Karpas-422 (cell line): ENCODE measurements at places on chromosomes 3 and 15.

GRCh38 chr15:87118435-87118834, 1038.8 kb downstream of the AGBL1 start:
- no peak for DNase-seq
- no peaks in the 10 kb centered on the region for H3K36me3 ChIP-seq
- no peaks in the 10 kb centered on the region for H3K4me1 ChIP-seq
- H3K27me3 ChIP-seq, result no peaks in the 10 kb centered on the region
- no peak overlapping the region for H3K27ac ChIP-seq

DNA sequence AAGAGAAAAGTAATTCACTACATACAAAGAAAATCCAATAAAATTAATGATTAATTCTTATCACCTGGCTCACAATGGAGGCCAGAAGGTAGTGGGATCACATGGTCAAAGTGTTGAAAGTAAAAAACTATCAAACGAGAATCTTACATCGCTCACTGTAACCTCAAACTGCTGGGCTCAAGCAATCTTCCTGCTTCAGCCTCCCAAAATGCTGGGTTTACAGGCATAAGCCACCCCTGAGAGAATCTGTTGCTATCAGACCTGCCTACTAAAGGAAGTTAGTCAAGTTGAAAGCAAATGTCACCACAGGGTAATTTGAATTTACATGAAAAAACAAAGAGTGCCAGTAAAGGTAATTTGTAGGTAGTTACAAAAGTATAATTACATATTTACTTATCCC, 103.3 kb downstream of the PCCB start:
- no peaks in the 10 kb centered on the region for H3K36me3 ChIP-seq
- no peak overlapping the region for H3K27ac ChIP-seq
- no peaks in the 10 kb centered on the region for H3K27me3 ChIP-seq
- H3K4me3 ChIP-seq, result no peak overlapping the region
- no peaks in the 10 kb centered on the region for H3K4me1 ChIP-seq

- H3K27me3 ChIP-seq, result no peaks in the 10 kb centered on the region
- no peak overlapping the region for H3K27ac ChIP-seq
- H3K36me3 ChIP-seq, result no peaks in the 10 kb centered on the region
- H3K4me1 ChIP-seq, result no peaks in the 10 kb centered on the region
- H3K4me3 ChIP-seq, result no peak overlapping the region
Observed at GRCh38 chr15:101431301-101431700, 58.2 kb downstream of the PCSK6 start.

GRCh38 chr3:67361323-67361722, 293.1 kb downstream of the SUCLG2 start:
- no peak for DNase-seq
- H3K27ac ChIP-seq, result no peak overlapping the region
- no peaks in the 10 kb centered on the region for H3K27me3 ChIP-seq
- H3K4me1 ChIP-seq, result peaks cover 5% of the 10 kb centered on the region; the same call in 1 of the 2 replicates
- no peak overlapping the region for H3K4me3 ChIP-seq

DNA sequence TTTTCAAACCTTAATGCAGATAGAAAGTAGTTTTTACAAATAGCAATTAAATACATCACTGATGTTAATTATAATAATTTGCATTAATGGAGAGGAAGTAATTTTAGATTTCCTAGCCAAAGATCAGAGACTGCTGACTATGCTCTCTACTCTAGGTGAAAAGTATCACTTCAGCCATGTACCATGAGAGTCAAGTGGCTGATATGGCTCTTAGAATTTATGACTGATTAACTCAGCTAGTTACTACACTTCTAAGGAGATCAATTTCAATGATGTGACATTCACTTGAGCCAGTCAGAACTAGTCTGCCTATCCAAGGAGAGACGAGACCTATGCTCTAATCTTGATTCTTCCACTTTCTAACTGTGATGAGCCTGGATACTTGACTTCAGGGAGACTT, 405.7 kb upstream of the RORA start:
- no peak for DNase-seq
- no peaks in the 10 kb centered on the region for H3K36me3 ChIP-seq
- H3K27ac ChIP-seq, result no peak overlapping the region
- no peaks in the 10 kb centered on the region for H3K4me1 ChIP-seq

DNA sequence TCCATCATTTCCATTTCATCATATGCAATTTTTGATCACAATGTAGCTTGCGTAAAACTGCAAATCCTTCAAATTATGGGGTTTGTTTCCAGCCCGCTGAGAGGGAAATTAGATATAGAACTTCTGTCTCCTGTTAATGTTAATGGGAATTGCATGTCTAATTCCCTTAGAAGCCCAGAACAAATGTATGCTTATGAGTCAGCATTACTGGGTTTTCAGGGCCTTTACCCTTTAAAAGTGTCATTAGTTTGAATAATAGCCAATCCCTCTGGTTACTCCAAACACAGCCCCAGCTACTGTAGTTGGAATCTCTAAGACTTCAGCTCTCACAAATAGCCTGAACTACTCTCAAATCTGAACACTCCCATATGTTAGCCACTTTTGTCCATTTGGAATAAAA, 439.4 kb downstream of the C3orf38 start:
- H3K4me1 ChIP-seq, result no peaks in the 10 kb centered on the region
- no peak overlapping the region for H3K4me3 ChIP-seq

DNA sequence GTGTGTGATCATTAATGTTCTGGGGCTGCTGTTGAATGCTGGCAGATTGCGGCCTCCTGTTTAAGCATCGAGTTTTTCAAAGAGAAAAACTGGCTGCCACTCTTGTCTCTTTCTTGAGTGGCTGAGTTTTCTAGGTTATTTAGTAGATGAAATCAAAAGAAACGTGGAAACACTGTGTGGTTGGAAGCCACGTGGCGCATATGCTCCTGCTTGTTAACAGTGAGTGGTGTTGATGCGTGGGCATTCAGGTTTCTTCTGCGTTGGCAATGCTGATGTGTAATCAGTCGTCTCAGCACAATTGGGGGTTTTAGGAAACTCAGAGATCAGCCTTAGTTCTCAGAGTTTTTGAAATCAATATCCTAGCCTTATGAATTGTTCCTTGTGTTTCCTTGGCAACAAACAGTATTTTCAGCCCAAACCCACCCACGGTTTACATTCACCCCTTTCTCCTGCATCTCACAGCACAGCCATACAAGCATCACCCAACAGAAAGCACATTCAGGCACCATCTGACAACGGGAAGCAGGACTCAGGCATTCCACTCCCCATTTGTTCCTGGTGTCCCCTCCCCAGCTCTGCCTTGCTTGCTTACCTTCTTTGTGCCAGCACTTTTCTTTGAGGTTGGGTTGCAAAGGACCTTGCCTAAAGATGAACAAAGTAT, 74.7 kb downstream of the SEC22A start:
- DNase-seq, result no peak
- H3K4me1 ChIP-seq, result no peaks in the 10 kb centered on the region
- no peaks in the 10 kb centered on the region for H3K36me3 ChIP-seq
- no peak overlapping the region for H3K4me3 ChIP-seq

DNA sequence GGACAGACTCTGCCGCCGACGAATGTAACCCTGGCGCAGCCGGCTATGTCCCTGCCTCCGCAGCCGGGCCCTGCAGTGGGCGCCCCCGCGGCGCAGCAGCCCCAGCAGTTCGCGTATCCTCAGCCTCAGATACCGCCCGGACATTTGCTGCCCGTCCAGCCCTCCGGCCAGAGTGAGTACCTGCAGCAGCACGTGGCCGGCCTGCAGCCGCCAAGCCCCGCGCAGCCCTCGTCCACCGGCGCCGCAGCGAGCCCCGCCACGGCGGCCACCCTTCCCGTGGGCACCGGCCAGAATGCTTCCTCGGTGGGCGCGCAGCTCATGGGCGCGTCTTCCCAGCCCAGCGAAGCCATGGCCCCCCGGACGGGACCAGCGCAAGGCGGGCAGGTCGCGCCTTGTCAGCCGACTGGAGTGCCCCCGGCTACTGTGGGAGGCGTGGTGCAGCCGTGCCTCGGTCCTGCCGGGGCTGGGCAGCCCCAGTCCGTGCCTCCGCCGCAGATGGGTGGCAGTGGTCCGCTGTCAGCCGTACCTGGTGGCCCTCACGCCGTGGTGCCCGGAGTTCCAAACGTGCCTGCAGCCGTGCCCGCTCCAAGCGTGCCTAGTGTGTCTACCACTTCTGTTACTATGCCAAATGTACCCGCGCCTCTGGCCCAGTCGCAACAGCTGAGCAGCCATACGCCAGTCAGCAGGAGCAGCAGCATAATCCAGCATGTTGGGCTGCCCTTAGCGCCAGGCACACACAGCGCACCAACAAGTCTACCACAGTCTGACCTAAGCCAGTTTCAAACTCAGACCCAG, 2.4 kb downstream of the TSC22D2 start:
- DNase-seq, result peak; percentile 72
- H3K4me3 ChIP-seq, result peak overlapping the region; percentile 93
- peaks cover 29% of the 10 kb centered on the region; the same call in 1 of the 2 replicates for H3K36me3 ChIP-seq

DNA sequence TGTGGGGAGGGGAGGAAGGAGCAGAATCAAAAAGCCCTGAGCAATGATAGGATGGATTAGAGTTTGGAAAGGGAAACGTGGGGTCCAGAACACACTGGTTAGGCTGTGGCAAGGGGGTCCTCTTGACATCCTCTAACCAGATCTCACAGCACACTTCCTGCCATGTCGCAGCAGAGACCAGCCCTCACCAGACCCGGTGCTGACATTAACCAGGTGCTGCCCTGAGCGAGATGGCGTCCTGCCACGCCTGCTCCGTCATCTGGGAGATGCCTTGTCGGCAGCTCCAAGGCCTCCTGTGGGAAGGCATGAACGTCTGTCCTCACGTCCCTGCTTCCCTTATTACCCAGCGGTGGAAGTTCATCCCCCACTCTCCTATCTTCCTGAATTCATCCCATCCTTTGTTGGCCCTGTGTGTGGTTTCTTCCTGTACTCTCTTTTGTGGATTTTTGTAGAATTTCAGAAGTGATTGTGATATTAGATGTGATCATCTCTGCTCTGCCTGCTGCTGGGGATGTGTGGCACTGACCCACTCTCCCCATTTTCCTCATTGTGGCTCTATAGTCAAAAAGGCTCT, 29.4 kb upstream of the MYZAP start:
- no peak for DNase-seq
- no peak overlapping the region for H3K27ac ChIP-seq
- H3K4me1 ChIP-seq, result no peaks in the 10 kb centered on the region
- no peak overlapping the region for H3K4me3 ChIP-seq
- no peaks in the 10 kb centered on the region for H3K27me3 ChIP-seq

GRCh38 chr3:101414121-101414520, 93.7 kb upstream of the IMPG2 start:
- peaks cover 6% of the 10 kb centered on the region for H3K4me1 ChIP-seq
- H3K4me3 ChIP-seq, result no peak overlapping the region
- DNase-seq, result no peak
- H3K27ac ChIP-seq, result no peak overlapping the region
- H3K27me3 ChIP-seq, result no peaks in the 10 kb centered on the region

DNA sequence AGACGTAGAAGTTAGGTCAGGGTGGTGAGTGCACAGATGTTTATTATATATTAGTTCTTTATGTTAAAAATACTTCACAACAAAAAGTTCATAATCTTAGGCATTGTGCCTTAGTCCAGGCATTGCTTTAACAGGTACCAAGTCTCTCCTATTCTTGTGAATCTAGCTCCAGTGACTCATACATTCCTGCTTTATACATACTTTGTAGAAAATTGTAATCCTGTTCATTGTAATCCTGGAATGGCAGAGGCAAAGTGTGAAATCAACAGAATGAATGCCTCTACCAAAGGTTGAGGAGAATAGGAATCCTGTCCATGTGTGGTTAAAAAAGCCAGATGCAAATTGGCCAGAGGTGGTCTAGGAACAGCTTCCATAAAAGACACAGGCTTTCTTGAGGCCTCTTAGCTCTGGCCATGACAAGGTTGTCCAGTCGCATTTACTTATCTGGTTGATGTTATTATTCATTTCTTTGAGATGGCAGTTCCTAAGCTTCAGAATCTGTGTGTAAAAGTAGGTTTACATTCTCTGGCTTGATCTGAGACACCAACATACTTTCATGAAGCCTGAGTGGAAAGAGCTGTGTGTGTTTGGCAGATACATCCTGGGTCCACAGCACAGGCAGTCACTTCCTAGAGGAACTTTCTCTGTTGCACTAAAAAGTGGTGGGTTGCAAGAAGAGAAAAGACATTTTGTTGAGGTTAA, 109.0 kb downstream of the CDIN1 start:
- no peaks in the 10 kb centered on the region for H3K4me1 ChIP-seq
- no peak overlapping the region for H3K4me3 ChIP-seq
- no peaks in the 10 kb centered on the region for H3K27me3 ChIP-seq
- H3K27ac ChIP-seq, result no peak overlapping the region
- H3K36me3 ChIP-seq, result no peaks in the 10 kb centered on the region

- no peak overlapping the region for H3K4me3 ChIP-seq
- H3K36me3 ChIP-seq, result no peaks in the 10 kb centered on the region
- no peaks in the 10 kb centered on the region for H3K4me1 ChIP-seq
- DNase-seq, result no peak
- H3K27ac ChIP-seq, result no peak overlapping the region
- no peaks in the 10 kb centered on the region for H3K27me3 ChIP-seq
Observed at GRCh38 chr3:38327335-38328009, 19.1 kb upstream of the XYLB start.

DNA sequence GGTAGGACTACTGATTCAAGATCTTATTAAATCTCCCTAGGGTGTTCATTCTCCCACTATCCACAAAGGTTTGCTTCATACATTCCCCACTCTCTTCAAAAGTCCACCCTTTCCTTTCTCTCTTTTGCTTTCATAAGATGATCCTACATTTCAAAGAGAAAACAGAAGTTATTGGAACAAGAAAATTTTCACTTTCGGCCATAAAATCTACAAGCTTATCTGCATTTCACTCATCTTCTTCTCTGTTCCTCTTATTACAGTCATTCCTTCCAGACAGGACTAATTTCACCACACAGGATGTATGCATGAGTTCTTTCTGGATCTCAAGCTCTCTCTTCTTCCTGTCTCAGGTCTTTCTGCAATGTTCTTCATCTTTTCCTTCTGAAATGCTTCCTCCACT, 238.7 kb downstream of the ISL2 start:
- H3K27me3 ChIP-seq, result no peaks in the 10 kb centered on the region
- no peak overlapping the region for H3K27ac ChIP-seq
- no peaks in the 10 kb centered on the region for H3K36me3 ChIP-seq
- H3K4me1 ChIP-seq, result no peaks in the 10 kb centered on the region

- H3K27ac ChIP-seq, result no peak overlapping the region
- no peak overlapping the region for H3K4me3 ChIP-seq
- H3K4me1 ChIP-seq, result no peaks in the 10 kb centered on the region
- H3K27me3 ChIP-seq, result no peaks in the 10 kb centered on the region
Observed at GRCh38 chr15:88341006-88341405, 84.5 kb upstream of the NTRK3 start.

DNA sequence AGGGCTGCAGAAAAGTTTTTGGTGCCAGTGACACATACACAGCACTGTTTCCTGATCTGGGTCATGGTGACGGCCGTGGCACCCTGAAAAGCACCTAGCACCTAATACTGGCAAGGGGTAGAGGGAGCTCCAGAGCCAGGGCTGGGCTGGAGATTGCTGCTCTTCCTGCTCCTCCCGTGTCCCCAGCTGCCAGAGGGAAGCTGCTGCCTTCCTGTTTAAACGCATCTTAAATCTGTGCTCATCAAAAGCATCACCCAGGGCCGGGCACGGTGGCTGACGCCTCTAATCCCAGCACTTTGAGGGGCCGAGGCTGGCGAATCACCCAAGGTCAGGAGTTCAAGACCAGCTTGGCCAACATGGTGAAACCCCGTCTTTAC, 156.7 kb upstream of the MEF2A start:
- no peak overlapping the region for H3K27ac ChIP-seq
- DNase-seq, result peak; percentile 71
- no peaks in the 10 kb centered on the region for H3K4me1 ChIP-seq
- H3K4me3 ChIP-seq, result no peak overlapping the region

- no peak overlapping the region for H3K4me3 ChIP-seq
- no peaks in the 10 kb centered on the region for H3K27me3 ChIP-seq
- no peaks in the 10 kb centered on the region for H3K36me3 ChIP-seq
- H3K27ac ChIP-seq, result no peak overlapping the region
- no peak for DNase-seq
Observed at GRCh38 chr15:71333839-71334238, 218.6 kb downstream of the THSD4 start.
